Activated naive CD4-positive, alpha-beta T cell (primary cell): ENCODE measurements at places on chromosomes 3 and 15.

- DNase-seq: peak; percentile 75
Measured at GRCh38 chr15:74695597-74696397, at the start of gene EDC3. TSS of gene EDC3 (minus strand) at chr15:74696024. CDS start at chr15:74675124, 20,900 bp downstream.

- DNase-seq: no peak
Measured at GRCh38 chr3:183242431-183242830, 10.6 kb upstream of the B3GNT5 start.

GRCh38 chr3:71030748-71031147 is 552.8 kb downstream of the FOXP1 start:
- DNase-seq: no peak

GRCh38 chr15:70083946-70084345 is 13.8 kb downstream of the TLE3 start:
- DNase-seq: no peak

DNA sequence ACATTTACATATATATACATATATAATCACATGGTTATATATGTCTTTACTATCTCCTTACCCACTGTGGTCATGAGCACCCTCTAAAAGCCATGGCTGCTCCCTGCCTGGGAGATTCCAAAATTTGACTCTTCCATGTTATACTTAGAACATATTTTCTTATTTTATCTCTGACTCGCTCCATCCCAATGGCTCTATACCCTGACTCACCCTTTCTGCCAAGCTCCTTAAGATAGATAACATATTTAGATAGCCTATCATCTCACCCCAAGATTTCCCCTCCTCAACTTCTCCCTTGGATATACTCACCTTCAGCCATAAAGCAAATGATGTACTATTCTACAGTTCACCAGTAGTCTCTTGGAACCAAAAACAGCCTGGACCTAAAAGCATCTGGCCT is 65.1 kb downstream of the CD200R1L start:
- no peak for DNase-seq

DNA sequence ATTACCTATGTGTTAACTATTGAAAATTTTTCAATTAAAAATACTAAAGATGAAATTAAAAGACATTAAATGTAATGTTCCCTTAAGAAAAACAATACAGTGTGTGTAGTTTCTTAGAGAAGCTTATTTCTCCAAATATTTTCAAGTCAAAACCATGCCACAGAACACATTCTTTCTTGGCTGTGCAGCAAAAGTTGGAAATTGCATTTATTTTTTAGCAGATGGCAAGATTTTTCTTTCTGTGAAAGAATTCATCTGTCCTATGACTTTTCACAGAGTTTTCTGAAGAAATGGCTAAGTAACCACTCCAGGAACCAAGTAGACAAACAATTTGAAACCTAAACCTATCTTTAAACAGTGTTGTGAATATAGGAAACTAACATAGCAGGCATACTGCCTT is 47.2 kb downstream of the IMPG2 start:
- no peak for DNase-seq

DNA sequence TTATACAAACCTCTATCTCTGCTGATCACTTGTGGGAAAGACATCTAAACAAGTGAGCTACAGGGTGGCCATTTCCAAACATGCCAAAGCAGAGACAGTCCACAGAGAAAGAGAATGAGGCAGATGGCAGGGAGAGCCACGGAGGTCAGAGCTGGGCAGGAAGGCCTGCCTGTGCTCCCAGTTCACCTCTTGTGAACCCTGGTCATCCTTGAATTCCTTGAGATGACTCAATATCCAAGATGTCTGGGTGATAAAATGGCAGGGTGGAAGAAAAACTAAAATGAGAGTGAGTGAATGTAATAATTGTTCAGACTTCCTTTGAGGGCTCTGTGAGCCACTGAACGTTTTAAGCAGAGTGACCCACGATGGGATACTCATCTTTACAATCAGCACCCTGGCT is 104.8 kb downstream of the PLCH1 start:
- no peak for DNase-seq

GRCh38 chr3:127254033-127254644 is 33.7 kb downstream of the PRR20G start:
- DNase-seq: no peak

- DNase-seq: no peak
Measured at GRCh38 chr3:8629151-8630021, 15.2 kb downstream of the SSUH2 start.

- DNase-seq: no peak
Measured at GRCh38 chr3:101182734-101183133, 137.6 kb downstream of the IMPG2 start.

- DNase-seq: no peak
Measured at GRCh38 chr3:66381626-66382025, 119.2 kb downstream of the LRIG1 start.

GRCh38 chr15:67548236-67548852 is 5.8 kb downstream of the MAP2K5 start:
- DNase-seq: no peak

DNA sequence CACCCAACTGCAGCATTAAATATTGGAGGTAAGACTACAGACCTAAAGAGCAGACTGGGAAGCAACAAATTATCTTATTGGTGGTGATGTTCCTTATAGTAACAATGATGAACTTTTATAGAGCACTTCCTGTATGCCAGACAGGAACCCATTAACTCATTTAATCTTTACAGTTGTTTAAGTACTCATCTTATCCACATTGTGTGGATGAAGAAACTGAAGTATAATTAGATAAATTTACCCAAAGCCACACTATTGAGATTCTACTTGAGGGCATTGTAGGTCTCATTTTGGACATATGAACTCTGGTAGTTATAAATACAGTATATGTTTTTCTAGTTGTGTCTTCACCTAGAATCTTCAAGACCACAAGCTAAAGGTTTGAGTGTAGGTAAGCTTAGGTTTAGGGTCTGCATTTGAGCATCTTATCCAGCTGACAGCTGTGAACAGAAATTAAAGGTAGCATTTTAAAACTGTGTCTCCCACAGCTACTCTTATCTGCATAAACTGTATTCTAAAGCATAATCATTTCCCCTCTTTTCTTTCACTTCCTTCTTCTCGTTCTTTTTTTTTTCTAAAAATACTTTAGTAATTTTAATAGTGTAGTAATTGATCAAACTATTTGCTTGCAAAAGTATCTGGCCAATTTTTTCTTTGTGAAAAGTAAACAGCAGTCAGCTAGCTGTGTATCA is 138.2 kb downstream of the UBE2E2 start:
- DNase-seq: no peak

DNA sequence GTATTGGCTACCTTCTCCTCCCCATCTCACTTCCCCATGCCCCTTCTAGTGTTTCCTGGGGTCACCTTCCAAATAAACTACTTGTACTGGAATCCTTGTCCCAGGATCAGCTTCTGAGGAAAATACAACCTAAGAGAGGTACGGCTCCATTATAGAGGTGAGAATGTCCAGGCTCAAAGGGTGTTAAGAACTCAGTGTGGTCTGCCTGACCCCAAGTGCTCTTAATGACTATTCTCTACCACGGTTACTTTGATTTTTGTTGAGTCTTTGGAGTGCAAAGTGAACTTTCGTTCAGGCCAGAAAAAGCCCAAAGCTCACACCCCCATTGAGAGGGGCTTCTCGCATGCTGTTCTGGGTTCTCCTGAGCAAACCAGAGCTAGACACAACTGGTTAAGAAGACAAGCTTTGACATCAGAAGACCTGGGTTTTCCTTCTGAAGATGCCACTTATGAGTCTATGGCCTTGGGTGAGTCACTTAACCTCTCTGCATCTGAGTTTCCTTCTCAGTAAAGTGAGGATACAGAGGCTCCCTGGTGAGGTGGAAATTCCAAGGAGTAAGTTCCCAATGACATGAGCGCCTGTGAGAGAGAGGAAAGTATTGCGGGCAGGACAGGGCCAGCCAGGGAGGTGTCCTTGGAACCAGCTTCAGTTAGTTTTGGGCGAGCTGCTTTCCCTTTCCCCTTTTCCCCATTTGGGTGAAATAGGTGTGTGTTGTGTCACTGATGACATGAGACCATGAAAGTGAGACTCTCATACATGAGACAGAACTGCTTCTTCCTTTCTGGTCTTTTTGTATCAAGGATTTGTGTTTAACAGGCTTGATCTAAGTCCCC is 475.0 kb upstream of the PROK2 start:
- DNase-seq: no peak

GRCh38 chr3:124510290-124510689 is 220.0 kb upstream of the UMPS start:
- no peak for DNase-seq

- DNase-seq: no peak
Measured at GRCh38 chr15:95930659-95931375, 399.7 kb upstream of the NR2F2 start.

DNA sequence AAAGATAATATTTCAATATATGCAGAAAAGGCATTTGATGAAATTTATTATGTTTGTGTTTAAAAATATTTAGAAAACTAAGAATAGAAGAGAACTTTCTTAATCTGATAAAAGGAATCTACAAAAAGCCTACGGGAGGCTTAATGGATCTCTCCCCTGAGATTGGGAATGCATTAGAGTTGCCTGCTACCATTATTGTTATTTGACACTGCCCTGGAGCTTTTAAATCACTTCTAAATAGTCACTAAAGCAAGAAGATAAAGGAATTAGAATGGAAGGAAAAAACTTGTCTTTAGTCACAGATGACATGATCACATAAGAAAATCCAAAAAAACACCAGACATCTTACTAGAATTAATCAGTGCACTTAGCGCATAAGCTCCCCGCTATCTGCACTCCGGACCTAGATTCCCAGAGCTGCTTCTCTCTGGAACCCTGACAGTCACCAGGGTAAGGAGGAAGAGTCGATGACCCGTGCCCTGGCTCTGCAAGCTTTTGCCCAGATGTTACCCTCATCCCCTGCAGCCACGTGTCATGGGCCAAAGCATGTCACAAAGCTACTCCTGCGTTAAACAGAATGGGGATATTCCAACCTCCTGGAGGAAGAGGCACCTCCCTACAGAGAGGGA is 97.1 kb downstream of the MINAR1 start:
- DNase-seq: no peak

DNA sequence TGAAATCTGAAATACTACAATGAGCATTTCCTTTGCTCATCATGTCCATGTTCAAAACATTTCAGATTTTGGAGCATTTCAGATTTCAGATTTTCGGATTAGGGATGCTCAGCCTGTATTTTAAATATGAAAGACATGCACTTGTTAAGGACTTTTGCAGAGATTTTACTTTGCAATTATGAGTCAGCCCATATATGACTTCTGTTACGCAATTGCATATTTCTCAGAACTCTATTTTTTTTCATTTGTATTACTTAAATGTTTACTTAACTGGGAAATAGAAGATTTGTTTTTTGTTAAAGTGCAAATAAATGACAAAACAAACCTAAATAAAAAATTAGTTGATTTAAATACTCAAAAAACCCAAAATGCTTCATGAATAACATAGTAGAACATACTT is 376.2 kb downstream of the ZBTB20 start:
- DNase-seq: no peak

GRCh38 chr15:93063262-93063671 is 25.7 kb downstream of the RGMA start:
- DNase-seq: no peak

- no peak for DNase-seq
Measured at GRCh38 chr15:85649372-85649771, 145.4 kb downstream of the KLHL25 start.

DNA sequence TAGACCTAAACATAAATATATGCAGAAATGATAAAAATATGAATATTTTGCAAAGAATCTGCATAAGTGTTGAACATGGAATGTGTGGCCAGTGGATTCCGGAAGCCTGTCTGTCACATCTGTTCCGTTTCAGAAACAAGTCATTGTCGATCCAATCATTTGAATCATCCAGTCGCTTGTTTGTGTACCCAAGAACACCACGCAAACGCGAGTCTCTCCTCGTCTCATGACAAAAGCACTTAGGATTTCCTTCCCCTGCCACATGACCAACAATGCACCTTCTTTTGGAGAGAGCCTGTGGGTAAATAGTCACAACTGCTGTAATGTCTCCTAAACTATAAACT is 80.2 kb downstream of the FMN1 start:
- no peak for DNase-seq

DNA sequence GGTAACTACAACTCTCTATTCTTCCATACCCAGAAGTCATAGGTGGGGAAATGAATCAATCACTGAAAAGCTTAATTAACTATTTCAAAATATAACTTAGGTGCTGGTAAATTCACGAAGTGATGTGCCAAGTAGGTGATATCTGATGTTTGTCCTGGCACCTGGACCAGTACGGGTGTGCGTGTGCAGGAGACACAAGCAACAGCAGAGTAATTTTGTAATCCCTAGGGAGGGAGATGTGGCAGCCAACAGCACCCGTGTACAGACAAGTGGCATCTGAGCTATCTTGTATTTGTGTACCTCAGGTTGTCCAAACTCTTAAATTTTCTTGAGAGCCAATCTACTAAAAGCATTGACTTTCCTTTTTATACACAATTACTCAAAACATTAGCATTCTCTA is 22.8 kb downstream of the USF3 start:
- no peak for DNase-seq

DNA sequence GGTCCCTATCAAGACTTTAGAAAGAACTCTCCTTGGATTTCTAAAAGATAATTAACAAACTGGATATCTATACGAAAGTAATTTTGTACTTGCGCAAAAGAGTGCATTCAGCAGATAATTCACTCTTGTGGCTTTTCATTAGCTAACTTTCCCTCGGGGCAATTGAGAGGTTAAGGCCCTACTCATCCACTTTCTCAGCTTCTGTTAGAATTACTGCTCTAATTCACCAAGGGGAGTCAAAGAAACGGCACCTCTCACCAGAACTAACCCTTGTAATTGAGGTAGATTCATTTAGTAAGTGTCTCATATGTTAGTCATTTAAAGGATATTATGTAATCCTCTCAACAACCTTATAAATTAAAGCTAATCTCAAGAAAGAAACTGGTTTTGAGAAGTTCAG is 22.5 kb upstream of the MB21D2 start:
- no peak for DNase-seq

DNA sequence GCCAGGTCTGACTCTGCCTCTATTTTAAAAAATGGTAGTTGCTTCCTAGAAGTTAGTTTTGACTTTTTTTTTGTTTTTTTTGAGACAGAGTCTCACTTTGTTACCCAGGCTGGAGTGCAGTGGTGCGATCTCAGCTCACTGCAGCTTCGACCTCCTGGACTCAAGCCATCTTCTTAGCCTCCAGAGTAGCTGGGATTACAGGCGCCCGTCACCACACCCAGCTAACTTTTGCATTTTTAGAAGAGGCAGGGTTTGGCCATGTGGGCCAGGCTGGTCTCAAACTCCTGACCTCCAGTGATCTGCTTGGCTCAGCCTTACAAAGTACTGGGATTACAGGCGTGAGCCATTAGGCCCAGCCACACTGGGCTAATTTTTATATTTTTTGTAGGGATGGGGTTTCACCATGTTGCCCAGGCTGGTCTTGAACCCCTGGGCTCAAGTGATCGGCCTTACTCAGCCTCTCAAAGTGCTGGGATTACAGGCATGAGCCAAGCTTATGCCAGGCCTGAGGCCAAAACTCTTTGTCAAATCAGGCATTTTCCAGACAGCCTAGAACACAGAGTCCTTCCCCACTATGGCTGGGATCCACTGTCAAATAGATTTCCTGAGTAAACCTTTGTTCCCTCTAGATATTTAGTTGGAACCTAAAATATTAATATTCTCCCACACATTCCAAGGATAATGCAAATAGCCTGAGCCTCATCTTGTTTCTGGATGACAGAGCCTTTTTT is 13.7 kb downstream of the C3orf62 start:
- no peak for DNase-seq
